Kasumi-1 (cell line): ENCODE measurements at places on chromosomes 13 and 19.
A peak's percentile ranks its signal among the peaks of the same experiment; 100 is the strongest.

- DNase-seq: peak; percentile 22
Measured at GRCh38 chr13:50290186-50290585, 274.9 kb downstream of the KCNRG start.

DNA sequence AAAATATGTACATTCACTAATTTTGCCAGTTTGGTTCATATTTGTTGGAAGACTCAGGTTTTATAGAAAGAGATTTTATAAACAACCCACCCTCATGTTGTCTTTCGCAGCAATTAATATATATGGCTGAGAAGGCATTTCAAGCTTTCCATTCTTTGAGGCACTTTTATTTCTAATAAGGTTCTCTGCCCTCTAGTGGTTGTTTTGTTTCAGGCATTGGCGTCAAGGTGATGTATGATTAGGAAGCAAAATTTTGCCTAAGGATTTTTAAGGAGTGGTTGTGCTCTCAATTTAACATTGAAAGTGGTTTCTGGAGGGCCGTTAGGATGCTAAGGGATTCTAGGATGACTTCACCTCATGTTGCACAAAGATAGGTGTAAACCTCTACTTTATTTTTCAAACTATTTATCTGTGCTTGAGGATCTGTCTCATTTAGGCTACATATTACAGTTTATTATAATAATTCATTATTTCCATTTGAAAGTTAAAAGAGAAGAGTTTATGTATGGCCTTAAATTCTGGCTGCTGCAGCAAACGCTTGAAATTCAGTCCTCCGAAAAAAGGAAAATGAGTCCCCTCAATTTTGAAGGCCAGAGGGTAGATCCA lies 35.9 kb downstream of the OXGR1 start:
- peak; percentile 13 for DNase-seq

DNA sequence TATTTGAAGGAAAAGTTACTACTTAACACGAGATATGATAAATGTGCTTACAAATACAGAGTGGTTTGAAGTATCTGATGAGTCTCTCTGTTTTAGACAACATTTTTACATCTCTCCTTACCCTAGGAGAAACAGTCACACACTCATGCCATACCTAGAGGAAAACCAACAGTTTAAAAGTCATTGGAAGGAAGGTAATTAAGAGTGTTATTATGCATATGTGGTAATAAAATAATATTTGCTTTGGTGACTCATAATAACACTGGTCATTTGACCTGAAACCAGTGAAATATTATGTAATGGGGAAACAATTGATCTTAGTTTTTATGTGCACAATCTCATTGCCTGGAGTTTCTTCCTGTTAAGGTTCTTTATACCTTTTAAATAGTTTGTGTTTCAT lies 136.9 kb upstream of the SOX21 start:
- DNase-seq: no peak

- DNase-seq: no peak
Measured at GRCh38 chr13:99255271-99255670, 2.9 kb downstream of the GPR18 start.

- DNase-seq: no peak
Measured at GRCh38 chr19:3862826-3863500, 5.9 kb downstream of the ZFR2 start.

GRCh38 chr19:46241626-46242025 lies 12.1 kb downstream of the IGFL1 start:
- no peak for DNase-seq

- no peak for DNase-seq
Measured at GRCh38 chr13:56713656-56714055, 427.1 kb upstream of the PRR20A start.

DNA sequence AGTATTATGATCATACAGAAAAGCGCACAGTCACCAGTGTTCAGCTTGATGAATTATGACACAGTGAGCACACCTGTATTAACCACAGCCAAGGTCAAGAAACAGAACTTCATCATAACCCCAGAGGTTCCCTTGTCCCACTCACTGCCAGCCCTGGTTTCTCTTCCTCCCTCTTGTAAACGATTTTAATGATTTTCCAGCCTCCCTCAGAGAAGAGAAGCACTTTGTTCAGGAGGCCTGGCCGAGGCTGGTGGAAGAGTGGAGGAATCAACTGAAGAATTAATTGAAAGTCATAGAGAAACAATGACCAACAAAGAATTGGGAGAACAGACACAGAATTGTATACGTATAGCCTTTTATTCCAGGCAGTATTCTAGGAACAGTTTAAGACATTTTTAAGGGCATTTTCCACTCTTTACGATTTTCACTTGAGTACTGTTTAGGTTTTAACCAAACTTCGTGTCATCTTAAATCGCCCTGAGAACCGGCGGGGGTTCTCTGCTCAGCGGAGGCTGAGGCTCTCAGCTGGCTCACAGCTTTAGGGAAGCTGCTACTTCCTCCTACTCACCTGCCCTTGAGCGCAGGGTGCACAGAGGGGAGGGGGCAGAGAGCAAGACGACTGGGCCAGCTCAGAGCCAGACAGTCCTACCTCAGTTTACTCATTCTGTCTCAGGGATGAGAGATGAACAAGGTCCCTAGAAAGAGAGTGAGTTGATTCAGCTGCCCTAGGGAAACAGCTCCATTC lies 108.6 kb downstream of the AKAP11 start:
- no peak for DNase-seq

DNA sequence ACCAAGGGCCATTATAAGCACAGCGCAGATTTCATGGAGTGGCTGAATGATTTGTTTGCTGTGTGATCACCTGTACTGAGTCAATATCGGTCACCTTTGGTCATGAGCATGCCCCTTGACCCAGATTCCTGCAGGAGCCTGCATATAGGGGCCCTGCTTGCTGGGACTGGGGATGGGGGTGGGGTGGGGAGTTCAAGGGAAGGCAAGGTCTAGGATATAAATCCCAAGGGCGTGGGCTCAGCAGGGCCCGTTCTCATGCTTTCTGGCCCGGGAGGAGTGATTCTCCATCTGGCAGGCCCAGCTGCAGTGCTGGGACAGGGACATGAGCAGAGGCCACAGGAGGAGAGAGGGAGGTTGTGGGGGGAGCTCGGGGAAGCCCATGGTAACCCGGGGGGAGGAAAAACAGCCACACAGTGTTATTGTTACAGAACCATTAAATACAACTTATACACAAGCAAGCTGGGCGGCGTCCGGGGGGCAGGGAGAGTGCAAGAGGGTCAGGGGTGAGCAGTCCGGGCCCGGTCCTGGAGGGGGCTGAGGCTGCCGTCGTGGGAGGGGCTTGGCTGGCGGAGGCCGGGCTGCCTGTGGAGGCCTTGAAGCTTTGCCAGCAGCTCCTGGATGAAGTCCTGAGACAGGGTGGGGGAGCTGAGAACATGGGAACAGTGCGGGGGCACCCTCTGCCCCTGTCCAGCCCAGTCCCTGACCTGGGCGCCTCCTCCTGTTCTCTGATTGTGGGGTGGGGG lies 5.2 kb downstream of the PPP1R14A start:
- no peak for DNase-seq

GRCh38 chr19:50362656-50363424 lies 2.6 kb downstream of the NAPSA start:
- no peak for DNase-seq

- no peak for DNase-seq
Measured at GRCh38 chr19:50333737-50334617, 4.8 kb upstream of the KCNC3 start.

DNA sequence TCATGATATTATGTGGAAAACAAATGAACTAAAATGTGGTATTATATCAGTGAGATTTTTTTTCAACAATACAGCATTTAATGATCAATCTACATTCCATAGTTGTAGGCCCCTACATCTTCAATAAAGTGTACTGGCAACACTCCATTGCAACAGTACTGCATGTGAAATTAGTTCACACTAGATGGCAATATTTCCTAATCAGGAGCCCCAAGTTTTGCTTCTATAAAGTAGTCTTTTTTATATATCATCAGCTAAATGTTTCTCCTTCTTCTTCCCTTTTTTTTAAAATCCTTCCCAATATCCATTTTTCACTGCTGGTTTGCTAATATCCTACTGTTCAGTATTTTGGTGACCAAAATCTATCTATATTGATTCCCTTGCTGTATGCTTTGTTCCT lies 528.3 kb upstream of the ATXN8OS start:
- DNase-seq: peak; percentile 47

GRCh38 chr19:16141043-16141442 lies 2.4 kb upstream of the HSH2D start:
- DNase-seq: peak; percentile 41

DNA sequence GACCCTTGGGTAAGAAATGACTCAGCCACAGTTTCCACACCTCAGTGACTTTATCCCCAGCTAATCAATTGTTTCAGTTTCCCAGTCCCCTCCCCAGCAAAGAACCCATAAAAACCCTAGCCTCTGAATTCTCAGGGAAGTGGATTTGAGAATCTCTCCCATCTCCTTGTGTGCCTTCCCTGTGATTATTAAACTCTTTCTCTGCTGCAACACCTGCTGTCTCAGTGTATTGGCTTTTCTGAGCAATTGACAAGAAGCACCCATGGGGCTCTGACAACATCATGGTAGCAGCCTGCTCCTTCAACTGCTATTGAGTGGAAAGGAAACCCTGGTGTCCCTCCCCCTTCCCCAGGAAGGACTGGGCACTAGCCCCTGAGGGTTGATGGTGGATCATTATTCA lies 73.7 kb downstream of the UQCRFS1 start:
- DNase-seq: no peak

DNA sequence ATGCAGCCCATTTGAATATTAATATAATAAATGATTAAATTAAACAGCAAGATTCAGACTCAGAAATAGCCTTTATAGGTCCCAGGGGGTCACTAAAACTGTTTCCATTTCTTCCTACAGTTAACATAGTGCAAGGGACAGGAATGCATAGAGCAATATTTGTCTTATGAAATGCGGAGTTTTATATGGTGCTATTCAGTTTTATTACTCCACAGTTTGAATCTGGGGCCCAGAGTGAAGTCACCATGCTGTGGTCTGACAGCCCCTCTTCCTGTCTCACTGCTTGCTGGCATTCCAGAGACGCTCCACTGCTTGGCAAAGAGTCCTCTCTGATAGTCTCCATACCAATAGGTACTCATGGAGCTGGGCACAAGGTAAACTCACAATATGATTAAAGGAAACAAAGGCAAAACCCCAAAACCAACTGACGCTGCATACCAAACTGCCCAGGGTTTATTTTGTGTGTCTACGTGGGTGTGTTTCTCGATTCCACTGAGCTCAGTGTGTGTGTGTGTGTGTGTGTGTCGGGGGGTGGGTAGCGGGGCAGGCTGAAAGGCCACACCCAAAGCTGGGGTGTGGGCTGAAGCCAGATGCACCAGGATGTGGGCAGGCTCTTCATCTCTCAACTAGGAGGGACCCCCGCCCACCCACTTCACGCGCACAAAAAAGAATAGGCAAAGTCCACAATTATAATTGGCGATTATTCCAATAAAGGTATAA lies 277.9 kb downstream of the TSHZ3 start:
- no peak for DNase-seq

DNA sequence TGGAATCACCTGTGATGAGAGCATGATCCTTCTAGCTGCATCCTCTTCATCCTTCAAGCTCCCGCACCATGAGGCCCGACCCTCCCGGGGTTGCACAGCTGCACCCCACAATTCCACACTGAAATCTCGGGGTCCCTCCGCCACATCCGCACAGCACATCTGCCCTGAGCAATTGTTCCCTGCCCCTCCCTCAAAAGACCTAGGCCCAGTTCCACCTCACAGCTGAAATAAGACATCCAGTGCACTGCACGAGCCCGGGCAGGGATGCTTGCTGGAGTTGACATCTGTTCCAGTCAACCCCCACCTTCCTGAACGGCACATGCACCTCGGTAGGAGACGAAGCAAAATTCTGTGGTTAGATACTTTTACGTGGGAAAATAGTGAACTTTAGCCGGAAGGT lies 14.7 kb upstream of the SOX1 start:
- no peak for DNase-seq

DNA sequence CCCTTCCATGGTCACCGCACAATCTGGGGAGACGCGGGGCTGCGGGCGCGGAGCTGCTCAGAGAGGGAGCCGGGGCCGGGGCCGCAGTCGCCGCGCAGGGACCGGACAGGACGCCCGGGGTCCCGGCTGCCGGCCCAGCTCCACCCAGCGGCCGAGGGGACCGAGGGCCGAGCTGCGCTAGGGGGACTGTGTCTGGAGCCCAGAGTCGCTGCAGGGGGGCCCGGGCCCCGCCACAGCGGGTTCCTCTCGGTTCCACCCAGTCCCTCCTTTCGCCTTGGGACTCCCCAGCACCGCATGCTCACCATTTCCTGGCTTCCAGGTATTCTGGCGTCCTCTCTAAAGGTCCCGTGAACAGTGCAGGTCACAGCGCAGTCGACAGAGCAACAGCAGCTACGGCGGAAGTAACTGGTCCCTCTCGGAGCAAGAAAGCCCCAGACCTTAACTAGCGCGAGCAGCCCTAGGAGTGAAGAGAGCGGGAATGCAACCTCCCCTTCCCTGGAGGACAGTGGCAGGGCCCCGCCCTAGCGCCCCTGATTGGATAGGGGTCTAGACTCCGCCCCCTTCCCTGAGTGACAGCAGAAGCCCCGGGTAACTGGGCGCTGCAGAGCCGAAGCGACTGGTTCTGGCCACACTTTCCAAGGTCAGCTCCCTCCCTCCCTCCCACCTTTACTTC lies at the start of gene ZNF878:
Gene ZNF878 (minus strand): TSS at position 465 of the 673 bp plus-strand sequence. CDS start 160 bp downstream, at position 305.
- peak; percentile 95 for DNase-seq

DNA sequence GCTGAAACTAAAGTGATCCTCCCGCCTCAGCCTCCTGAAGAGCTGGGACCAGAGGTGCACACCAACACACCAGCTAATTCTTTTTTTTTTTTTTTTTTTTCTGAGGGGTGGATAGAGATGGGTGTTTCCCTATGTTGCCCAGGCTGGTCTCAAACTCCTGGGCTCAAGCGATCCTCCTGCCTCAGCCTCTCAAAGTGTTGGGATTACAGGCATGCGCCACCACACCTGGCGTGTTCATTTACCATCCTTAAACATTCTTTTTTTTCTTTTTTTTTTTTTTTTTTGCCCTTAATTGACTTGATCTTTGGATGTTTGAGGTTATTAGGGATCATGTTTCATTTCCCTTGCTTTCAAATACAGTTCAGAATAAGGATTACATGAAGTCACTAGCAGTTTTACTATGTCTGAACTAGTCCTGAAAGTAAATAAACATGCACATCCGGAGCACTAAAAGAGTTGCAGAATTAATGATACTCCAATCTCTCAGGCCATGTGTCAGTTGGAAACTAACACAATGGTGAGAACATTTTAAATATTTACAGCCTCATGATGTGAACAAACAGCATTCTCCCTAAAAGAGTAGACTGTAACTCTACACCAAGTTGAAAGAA lies 10.2 kb downstream of the UTP14C start:
- DNase-seq: no peak

- no peak for DNase-seq
Measured at GRCh38 chr13:37132211-37132610, 26.7 kb upstream of the CSNK1A1L start.

DNA sequence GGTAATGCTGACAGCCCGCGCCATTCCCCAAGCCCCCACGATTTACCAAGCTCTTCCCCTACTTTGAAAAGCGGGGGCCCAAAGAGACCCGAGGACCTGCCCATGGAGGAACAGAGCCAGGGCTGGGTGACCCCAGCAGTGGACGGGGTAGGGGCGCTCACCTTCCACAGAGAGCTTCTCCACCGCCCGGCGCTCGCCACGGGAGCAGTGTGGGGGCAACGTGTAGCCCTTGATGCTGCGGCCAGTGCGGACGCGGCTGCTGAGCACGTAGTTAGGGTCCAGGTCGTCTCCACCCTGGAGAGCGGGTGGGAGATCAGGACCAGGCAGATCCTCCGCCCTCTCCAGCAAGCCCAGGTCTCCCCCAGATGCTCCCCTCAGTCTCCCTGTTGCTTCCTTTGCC lies 7.4 kb downstream of the CKM start:
- no peak for DNase-seq

GRCh38 chr19:42230571-42230970 lies 10.5 kb downstream of the ZNF526 start:
- DNase-seq: no peak
